ENCODE measurements at places on chromosomes 4 and X. TPM values are rescaled to one million over a fixed set of nuclear protein-coding genes. Genes with fewer than 3 reads are reported as not detected.
A peak's percentile ranks its signal among the peaks of the same experiment; 100 is the strongest.

The PROM1 gene
- total RNA-seq, result not detected

The GPR173 gene
- total RNA-seq, result 2.2 TPM

The ADH1B gene
- not detected for total RNA-seq

The NRK gene
- total RNA-seq, result 0.73 TPM

The MGAT4D gene
- not detected for total RNA-seq

The PNMA3 gene
- not detected for total RNA-seq

- DNase-seq, result no peak
Measured at GRCh38 chr4:151458148-151458547, 49.2 kb downstream of the FHIP1A start.

DNA sequence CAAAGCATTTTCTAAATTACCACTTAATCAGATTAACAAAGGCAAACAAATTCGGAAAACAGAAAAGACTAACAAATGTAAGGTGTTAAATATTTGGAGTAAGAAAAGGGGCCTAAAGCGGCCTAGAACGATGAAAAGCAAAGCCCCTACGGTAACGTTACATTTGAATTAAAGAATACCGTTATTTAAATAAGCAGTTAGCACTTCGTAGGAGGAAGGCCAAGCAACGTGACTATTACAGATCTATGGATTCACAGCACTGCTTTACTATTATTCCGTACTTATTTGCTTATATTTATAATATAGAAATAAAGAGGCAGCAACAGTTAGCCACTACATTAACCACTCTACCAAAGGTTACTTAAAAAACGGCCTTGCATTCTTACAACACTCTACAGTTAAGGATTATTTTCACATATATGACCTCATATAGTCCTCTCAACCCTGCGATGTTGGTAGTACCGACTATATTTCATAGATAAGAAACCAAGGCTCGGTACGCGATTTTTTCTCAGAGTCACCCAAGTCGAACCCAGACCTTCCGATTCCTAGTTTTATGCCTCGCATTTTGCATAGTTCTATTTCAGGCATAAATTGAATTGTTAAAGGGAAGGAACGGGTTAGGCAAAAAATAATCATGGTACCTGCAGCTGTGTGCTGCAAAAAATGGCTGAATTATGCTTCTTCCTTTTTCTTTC, 2.9 kb downstream of the KLHL15 start:
- DNase-seq, result peak; percentile 8

DNA sequence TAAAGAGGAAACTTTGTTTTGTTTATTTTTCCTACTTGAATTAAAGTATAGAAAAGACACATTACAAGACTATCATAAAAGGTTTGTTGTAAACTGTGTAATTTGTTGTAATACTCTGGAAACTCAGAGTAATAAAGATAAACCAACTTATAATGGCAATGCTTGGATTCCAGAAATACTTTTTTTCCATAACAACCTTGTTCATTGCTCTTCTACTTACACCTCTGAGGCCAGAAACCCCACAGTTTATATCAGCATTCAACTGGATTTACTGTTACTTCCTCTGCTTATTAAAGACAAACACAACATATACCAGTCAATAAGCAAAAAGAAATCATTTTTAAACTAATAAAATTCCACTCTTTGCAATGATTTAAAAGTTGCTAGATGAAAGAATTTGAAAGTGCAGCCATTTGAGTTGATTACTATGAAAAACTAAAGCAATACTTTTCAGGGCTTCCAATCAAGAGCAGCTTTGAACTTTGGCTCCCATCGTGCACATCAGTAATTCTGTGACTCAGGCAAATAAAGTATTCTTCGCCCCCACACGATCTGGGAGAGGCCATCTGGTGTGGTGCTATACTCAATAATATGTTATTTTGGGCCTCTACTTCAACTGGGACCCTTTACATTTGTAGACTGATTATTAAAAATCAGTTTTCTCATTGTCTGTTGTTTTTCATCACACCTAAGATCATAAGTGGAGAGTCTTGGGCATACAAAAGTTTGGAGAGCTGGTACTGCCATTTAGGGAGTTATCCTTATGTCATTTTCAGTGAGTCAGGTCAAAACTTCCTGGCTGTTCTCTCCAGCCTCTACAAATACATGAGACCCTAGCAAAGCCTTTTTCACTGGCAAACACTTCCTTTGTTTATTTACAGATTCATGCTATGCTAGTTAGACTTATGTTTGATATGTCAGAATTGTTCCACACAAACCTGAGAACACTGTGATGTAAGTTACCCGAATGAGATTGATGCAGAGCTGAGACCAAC, 20.5 kb downstream of the DDIT4L start:
- no peak for DNase-seq

GRCh38 chr4:153782581-153782980, 6.3 kb downstream of the SFRP2 start:
- peak; percentile 2 for DNase-seq

DNA sequence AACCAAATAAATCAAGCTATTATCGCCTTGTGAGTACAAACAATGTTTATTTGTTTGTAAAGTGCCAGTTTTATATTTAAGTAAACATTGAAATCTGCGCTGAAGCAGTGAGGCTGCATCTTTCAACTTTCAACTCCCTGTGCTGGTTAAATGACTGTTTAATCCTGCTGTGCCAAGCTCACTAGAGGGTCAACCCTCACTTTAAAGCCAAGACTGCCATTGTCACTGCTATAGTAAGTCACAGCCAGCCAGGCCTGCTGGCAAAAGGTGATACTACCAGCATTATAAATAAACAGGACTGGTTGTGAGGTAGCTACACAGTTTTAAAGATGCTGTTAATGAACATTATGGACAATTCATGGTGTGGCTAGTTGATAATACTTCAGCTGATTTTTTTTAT, 34.6 kb downstream of the EFHC2 start:
- DNase-seq, result no peak

- peak; percentile 69 for DNase-seq
Measured at GRCh38 chr4:168631241-168632162, 134.7 kb downstream of the PALLD start.

DNA sequence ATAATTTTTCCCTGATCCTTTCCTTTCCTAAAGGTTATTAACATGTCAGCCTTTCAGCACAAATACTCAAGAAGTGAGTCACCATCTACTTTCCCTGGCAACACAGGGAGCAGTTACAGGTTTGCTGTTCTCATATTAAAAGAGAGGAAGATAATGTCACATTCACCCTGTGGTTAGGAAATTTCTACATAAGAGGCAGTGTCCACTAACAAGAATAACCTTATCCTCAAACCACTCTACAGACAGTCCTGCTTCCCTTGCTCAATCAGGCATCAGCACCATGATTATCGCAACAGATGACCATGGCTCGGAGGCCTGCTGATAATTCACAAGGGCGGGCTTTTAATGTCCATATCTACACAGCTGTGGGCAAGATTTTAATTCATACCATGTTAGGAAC, 30.9 kb downstream of the RNF150 start:
- peak; percentile 77 for DNase-seq

DNA sequence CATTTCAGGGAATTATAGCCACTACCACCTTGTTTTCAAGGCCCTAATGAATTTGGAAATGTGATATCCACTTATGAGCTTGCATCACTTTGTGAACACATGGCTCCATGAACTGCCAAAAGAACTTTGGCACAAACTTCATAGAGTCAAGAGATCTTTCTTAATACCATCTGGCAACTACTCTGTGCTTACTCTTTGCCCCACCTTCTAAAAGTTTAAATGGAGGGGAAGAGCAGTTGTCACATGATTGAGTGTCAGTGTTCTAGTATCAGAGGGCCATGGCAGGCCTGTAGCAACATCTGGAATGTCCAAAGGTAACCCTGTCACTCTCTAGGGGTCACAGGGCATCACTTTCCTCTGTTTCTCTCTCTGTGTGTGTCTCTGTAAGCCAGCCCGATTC, 2.6 kb upstream of the ADH1B start:
- DNase-seq, result no peak

- DNase-seq, result peak; percentile 19
Measured at GRCh38 chr4:79848329-79848728, 224.7 kb downstream of the ANTXR2 start.

DNA sequence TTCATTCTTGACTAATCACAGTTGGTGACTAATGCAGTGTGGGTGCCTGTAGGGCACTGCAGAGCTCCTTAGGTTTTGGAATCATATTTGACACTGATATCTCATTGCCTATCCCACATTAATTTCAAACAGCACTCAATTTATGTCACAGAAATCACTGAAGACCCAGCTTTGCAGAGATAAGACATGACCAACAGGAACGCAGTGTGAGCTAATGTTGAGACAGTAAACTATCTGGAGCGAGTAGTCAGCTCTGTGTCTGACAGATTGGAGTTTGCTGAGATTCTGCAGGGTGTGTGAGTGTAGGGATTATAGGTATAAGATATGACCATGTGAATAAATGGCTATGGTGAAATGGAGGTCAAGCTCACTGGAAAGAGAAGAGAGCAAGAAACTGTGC, 1586.1 kb upstream of the AGA start:
- no peak for DNase-seq

DNA sequence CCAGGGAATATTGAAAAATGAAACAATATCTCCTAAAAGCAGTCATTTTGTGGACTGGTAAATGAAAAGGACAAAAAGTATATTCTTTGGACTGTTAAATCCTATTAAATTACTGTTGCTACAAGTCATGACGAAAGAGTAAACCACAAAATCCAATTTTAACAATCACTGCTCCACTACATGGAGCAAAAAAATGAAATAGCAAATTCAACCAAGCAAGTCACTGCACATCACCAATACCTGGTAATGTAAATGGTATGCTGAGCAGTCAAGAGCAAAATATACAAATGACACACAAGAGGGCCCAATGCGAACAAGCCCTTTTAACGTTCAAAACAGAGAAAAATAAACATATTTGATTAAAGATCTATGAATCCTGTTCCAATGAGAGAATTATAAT, 126.2 kb downstream of the KLHL13 start:
- no peak for DNase-seq
